Lung microvascular endothelial cell (primary cell): ENCODE measurements at places on chromosomes 13 and 19. TPM values are rescaled to one million over a fixed set of nuclear protein-coding genes. Genes with fewer than 3 reads are reported as not detected.

Gene PABPC3
- total RNA-seq, result under 0.01 TPM in 2 replicates

Gene WASF3
- total RNA-seq, result 15.3 and 21.2 TPM in 2 replicates

Gene CALR3
- total RNA-seq, result not detected in 2 replicates

Gene ZNF66
- total RNA-seq, result 2.8 and 3.2 TPM in 2 replicates

Gene ZNF681
- 0.65 and 1.8 TPM in 2 replicates for total RNA-seq

Gene RFPL4A
- 1.1 and 1.2 TPM in 2 replicates for total RNA-seq

Gene CFD
- total RNA-seq, result 1.2 and 3.9 TPM in 2 replicates

Gene CYP2F1
- total RNA-seq, result not detected in 2 replicates

Gene GRIN3B
- under 0.01 and 0.44 TPM in 2 replicates for total RNA-seq

Gene FUT3
- total RNA-seq, result not detected in 2 replicates

Gene SHD
- total RNA-seq, result not detected in 2 replicates

Gene ZNF585A
- 7.6 and 8.5 TPM in 2 replicates for total RNA-seq

Gene TMEM190
- not detected in 2 replicates for total RNA-seq

- no peak for DNase-seq
These were observed 14.1 kb downstream of the PRAM1 start for GRCh38 chr19:8488365-8488764.

GRCh38 chr13:113122550-113123225, at the start of gene F10:
Gene F10, plus strand, starts transcription at chr13:113122799. Its CDS starts 57 bp downstream, at chr13:113122856.
- DNase-seq, result peak; percentile 44

DNA sequence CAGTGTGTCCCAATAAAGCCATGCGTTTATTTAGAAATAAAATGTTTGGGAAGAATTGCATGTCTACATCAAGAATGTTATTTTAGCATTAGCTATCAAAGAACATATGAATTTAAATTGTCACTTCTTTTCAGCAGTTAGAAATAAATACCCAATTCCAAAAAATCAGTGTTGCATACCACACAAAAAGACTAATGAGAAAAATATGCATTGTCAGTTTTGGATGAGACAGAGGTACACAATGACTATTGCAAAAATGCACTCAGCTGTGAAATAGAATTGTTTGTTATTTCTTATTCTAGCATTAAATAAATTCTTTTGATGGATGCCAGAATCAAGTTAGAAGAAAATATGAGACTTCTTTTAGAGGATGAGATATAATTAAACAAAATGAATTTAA, 833.9 kb downstream of the SLITRK1 start:
- no peak for DNase-seq

DNA sequence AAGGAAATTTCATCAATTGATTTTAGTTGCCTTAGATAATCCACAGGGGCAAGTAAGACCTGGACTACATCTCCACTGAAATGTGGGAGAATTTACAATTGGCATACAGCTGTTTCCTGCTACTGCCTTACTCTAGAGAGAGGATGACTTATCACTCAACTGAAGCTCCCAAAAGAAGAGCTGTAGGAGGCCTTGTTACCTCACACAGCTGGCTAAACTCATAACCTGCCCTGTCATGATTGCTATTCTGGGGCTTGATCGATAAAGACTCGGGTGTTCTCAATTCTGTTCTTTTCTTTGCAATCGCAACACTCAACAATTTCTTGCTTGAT, 1396.4 kb downstream of the EFNB2 start:
- no peak for DNase-seq

GRCh38 chr13:110447058-110447511, 114.4 kb downstream of the RAB20 start:
- DNase-seq, result no peak

GRCh38 chr19:48591021-48591420, 15.5 kb upstream of the SPACA4 start:
- DNase-seq, result no peak

GRCh38 chr19:34353546-34353945, 11.4 kb upstream of the GPI start:
- DNase-seq, result no peak

- DNase-seq, result peak; percentile 28
These were observed 45.5 kb upstream of the C13orf46 start for GRCh38 chr13:114019367-114019766.

GRCh38 chr13:38044067-38044466, 174.5 kb upstream of the TRPC4 start:
- DNase-seq, result no peak

GRCh38 chr19:9891609-9892373, 44.5 kb downstream of the OLFM2 start:
- no peak for DNase-seq

DNA sequence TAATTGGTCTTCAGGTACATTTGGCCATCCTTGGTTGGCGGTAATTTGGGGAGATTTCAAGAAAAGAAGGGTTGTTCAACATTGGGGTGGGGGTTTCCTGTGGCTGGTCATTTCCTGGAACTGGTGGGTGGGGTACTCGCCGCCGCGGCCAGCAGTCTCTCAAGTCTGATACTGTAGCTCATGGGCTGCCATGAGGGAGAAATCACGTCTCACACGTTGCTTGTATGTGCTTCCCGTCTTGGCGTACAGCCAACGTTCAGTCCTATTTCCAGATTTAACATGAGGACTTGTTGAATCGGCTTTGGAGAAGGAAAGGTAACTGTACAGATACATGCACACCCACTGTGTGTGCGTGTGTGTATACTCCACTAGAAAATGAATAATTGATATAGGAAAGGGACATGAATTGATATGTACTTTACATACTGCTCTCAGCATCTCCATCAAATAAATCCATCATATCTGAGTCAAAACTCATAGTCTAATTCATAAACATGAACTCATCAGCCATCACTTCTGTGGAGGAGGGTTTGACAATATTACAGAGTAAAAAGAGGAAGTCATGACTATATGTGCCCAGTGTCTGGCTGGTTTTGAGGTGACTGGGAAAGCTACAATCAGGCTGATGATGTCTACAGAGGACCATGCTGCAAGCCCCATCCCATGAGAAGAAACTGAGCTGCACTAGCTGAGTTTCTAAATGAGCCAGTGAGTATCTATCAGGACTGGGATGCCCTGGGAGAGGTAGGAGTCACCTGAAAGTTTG, 418.1 kb downstream of the TSHZ3 start:
- no peak for DNase-seq

DNA sequence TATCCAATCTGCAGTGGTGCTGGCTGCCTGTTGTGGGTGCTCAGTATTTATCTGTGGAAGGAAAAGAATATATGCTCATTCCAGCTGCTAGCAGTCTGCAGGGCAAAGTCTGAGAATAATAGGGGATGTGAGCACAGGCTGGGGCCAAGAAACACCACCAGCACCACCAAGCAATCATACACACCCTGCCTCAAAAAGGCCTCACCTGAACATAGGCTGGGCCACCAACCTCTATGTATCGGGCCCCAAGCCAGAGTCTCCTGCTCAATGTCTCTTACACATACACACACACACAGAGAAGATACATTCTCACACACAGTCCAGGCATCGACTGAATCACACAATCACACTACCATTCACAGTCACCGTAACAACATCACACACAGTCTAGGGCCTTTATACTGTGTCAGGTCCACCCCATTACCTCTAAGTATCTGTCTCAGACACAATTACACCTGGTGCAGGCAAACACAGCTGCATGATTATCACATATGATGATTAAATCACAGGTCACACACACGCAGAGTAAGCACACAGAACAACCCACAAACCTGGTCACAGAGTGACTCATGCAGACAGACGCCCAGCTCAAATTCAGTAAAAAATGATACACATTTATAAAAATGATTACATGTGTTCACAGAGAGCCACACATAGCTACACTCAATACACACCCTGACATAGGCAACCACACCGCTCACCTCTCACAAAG, 1.3 kb upstream of the ZSCAN22 start:
- DNase-seq, result peak; percentile 28

DNA sequence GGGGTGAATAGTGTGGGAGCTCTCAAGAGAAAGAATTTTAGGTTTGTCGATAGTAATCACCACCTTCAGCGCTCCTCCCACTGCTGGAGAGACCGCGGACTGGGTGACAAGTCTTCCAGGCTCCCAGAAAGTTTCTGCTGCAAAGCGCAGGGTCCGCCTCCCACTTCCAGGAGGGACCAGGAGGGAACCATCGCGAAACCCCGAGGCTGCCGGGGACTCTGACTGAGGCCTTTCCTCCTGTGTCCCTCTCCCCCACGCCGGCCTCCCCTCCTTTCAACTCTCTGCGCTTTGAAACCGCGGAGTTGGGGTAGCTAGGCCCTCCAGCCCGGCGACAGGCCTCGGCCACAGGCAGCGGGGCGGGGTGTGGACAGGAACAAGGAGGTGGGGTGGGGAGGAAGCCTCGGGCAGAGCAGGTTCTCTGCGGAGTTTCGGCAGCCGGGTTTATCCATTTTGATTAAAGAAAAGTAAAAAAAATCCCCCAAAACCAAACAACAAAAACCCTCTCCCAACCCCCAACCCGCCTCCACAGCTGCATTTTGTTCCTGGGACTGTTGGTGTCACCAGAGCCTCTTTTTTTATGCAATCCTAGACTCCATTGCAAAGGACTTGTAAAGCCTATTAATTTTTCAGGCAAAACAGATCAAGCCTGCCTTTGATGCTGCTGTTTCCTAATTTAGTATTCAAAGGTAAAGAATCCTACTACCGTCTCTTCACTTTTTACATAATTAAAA, 157.2 kb downstream of the TM9SF2 start:
- DNase-seq, result peak; percentile 70

GRCh38 chr13:77042566-77043177, 15.7 kb upstream of the FBXL3 start:
- no peak for DNase-seq

GRCh38 chr13:60757501-60758215, 360.6 kb downstream of the TDRD3 start:
- no peak for DNase-seq

GRCh38 chr13:111249637-111250360, 70.6 kb upstream of the TEX29 start:
- no peak for DNase-seq

- DNase-seq, result no peak
These were observed 2.0 kb upstream of the LILRB2 start for GRCh38 chr19:54282686-54283470.

DNA sequence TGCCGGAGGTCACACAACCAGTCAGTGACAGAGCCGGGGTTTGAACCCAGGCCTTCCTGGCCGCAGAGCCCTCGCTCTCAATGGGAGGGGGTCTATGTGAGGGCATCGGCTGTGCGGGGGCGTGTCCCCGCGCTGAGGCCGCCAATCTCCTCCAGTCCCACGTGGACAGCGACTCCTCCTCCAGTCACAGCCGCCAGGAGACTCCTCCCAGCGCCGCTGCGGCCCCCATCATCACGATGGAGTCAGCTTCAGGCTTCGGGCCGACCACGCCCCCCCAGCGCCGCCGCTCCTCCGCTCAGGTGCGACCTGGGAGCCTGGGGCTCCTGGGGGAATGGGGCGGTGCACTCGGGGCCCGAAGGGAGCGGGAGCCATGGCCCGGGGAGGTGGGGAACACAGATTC, 6.0 kb downstream of the SPRED3 start:
- peak; percentile 63 for DNase-seq

- DNase-seq, result no peak
These were observed 19.6 kb upstream of the C19orf33 start for GRCh38 chr19:38284422-38284821.

GRCh38 chr19:2329501-2329916, 1.0 kb downstream of the SPPL2B start:
- DNase-seq, result no peak

DNA sequence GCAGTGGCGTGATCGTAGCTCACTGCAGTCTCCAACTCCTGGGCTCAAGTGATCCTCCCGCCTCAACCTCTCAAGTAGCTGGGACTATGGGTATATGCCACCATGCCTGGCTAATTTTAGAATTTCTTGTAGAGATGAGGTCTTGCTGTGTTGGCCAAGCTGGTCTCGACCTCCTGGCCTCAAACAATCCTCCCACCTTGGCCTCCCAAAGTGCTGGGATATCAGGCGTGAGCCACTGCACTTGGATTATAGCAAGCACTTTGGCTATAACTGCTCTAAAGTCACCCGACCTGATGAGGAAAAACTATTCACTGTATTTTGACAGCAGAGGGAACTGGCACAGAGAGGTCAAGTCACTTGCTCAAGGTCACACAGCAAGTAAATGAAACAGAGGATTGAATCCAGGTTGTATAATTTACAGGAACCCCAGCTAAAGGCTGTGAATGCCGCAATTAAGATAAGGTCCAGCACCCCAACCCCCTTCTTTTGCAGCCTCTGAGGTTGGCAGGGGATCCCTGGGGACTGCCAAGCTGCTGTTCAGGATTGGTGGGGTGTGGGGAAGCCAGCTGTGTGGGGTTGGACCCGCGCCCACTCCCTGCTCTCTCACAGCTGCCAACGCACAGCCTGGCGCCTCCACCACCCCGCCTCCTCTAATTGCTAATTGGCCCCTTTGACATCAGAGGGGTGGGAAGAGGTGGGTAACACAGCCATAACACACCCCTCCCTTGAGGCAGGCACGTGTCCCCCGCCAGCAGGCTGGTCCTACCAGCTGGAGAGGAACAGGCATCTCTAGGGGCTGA, 6.0 kb downstream of the TMIGD2 start:
- DNase-seq, result no peak

GRCh38 chr19:11434703-11435056, 241 bp downstream of the ODAD3 start:
- no peak for DNase-seq

DNA sequence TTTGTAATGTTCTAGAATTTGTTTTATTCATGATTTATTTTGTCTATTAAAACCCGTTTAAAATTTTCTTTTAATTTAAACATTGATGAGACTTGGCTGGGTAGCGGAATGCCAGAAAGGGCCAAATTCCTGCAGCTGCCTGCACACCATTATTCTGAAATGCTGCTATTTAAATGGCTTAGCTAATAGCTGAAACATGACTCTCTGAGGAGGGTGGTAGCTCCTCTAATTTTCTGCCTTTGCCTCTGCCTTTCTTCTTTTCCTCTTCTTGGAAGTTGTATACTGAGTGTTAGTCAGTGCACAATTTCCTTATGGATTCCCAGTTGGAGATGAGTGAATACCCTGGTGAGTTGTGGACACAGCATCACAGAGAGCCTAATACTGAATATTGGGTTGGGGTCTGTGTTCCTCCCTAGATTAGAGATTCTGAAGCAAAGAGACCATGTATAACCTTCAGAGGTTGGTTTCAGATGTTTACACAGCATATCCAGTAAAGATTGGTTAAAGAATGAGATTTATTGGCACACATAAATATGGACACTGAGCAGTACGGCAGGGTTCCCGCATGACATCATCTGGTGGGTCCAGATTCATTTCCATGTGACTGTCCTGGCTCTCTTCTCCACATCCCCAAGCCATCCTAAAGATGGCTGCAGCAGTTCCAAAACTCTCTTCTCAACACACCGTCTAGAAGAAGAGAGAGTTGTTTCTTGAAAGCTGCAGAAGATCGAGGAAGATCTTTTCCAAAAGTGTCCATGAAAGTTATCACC, 55.9 kb downstream of the MTUS2 start:
- DNase-seq, result no peak

GRCh38 chr13:97499181-97499580, 65.2 kb downstream of the RAP2A start:
- no peak for DNase-seq

- DNase-seq, result no peak
These were observed 3.0 kb upstream of the KMT2B start for GRCh38 chr19:35714601-35715354.

GRCh38 chr19:1933244-1933643, 7.7 kb upstream of the CSNK1G2 start:
- no peak for DNase-seq
